ENCODE measurements at places on chromosomes 1 and 21.

DNA sequence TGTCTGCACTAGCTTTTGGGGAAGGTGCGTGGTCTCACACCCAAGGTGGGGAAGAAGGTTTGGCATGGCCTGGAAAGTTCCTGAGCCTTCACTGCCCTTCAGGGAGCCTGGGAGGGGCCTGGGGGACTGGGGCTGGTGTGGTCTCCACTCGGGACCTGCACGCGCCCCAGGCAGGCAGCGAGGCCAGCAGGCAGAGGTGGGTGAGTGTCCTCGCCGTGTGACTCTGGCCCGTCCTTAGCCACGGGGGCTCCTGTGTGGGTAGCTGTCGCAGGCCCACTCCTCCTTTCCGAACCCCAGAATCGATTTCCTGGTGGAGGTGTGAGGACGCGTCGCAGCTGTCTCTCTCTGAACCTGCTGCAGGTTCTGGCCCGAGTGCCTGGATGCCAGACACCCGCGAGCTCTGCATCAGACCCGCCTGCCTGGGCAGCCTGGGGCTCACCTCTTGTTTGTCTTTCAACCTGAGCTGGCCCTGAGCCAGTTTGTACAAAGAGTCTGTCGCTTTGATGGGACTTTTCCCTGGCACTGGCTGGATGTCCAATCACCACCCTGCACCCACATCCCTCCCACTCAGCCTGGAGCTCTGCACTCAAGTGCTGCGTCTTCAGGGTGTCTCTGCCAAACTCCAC lies 36.0 kb upstream of the SLC19A1 start:
- DNase-seq: no peak

GRCh38 chr21:41317458-41317857 lies 857 bp downstream of the FAM3B start:
- no peak for DNase-seq

GRCh38 chr1:227227761-227228160 lies 90.5 kb downstream of the CDC42BPA start:
- no peak for DNase-seq

DNA sequence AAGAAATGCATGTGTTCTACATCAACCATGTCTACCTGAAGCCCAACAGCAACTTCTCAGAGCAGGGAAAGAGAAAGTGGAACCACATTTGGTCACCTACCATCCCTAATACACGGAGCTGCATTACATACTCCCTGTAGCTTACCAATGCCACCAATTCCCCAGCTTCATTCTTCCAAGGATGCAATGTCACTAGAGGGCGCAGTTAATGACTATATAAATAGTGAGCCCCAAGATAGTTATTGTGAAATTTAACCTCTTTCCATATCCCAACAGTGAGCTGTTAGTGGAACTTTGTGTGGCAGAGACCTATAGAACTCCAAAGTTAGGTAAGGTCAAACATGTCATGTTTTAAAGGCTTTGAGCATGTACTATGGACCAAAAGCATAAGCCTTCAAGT lies 618.3 kb downstream of the SMYD3 start:
- no peak for DNase-seq

DNA sequence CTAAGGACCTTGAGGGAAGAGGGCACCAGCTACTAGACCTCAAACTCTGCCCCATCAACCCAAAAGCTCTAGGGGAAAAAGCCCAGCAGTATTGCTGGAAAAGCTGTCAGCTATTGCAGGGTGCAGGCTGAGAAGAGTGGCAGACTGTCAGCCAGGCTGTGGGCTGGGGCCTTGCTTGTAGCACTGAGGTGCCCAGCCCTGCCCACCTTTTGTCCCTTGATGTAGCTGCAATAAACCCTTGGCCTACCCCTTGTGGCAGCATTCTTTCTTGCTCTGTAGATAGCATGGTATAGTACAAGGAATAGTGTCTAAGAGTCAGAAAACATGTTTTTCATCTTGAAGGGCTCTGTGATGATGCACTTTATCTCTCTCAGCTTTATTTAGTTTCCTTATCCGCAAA lies 39.4 kb downstream of the CDC14A start:
- no peak for DNase-seq

- DNase-seq: no peak
Observed at GRCh38 chr1:19776287-19776686, 23.4 kb downstream of the TMCO4 start.

DNA sequence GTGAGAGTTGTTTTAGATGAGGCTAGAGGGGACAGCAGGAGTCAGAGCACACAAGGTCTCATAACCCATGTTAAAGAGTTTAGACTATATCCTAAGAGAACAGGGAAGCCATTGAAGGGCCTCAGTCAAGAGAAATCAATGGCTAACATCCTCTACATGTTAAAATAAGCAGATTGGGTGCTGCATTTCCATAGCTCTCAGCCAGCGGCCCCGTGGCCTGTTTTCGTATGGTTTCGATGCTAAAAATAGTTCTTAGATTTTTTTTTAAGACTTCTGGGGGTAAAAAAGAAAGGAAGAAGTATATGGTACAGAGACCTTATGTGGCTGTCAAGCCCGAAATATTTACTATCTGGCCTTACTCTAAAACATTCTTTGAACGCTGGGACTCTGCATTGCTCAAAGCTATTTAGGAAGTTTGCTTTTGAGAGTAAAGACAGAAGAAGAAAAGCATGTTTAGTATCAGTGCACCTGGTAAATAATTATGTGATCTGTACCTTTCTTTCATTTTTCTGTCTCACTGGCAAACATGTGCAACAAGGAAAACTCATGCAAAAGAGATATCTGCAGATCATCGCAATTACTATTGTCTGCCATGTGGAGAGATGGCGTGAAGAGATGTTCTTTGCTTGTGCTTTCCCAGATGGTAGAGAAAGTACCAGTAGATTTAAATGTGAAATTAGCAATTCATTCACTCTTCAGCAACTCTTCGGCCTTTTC lies 8.4 kb downstream of the PDIK1L start:
- no peak for DNase-seq

GRCh38 chr1:157105988-157106812 lies 6.6 kb upstream of the ETV3L start:
- DNase-seq: no peak

DNA sequence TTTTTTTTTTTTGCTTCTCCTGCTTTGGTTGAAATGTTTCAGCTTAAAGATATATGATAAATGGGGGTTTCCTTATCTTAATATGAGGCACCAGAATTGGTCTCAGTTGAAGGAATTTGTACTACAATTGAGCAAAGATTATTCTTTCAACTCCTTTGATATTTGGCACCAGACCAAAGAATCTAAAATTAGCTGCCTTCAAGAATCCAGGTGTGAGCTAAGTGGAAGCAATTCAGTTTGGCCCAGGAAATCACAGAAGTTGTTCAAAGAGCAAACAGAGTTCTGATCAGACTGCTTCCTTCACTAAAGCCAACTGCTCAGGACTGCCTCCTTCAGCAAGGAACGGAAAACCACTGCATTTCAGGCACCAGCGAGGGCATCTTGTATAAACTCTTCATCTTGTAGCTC lies 68.3 kb upstream of the BCAR3 start:
- no peak for DNase-seq

- DNase-seq: no peak
Observed at GRCh38 chr1:225329041-225329440, 98.8 kb downstream of the LBR start.

DNA sequence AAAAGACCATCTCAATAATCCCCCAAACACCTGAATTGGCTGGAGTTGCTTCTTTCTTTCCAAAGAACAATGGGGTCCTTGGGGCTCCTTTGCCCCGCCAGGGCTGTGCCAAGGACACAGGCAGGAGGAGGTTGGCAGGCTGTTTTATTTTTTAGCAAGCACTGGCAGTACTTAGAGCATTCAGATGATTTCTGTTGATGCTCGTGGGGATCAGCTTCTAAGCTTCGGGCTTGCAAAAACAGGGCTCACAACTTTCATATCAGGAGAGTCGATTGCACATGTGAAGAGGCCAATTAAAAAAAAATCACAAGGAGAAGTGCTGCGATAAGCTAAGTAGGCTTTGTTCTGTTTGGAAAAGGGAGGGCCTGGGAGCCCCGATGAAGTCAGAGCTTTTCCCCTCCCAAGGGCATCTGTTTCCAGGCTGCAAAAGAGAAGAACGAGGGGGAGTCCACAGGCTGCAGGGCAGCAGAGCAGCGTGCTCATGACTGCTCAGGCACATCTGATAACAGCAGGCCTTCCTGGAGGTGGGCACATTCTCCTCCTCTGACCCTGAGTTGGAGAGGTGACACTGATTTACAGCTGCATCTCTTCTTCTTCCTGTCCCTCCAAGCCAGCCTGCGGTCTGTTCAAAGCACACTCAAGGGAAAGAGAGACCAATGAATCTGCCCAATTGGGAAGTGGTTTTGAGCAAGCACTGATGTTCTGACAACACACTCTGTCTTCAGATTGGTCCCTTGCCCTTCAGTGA lies 27.3 kb upstream of the BCAR3 start:
- no peak for DNase-seq

DNA sequence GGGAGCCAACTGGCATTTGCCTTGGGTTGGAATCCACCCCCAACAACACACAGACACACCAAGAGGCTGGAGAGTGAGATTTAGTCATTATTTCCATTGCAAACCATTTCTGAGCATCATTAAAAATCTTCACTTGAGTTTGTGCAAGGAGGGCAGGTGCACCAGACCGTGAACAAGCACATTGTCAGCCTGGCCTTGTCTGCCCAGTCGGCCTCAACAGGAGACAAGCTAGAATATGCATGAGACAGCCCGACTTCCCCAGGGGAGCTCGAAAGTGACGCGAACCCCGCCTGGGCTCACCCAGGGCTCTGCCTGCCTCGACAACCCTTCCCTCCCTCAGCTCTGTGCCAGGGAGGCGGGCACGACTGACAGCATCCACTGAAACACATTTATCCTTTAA lies 15.4 kb upstream of the GUCA2B start:
- DNase-seq: no peak
